GM23338 (cell line): ENCODE measurements at places on chromosomes 13 and 19. TPM values are rescaled to one million over a fixed set of nuclear protein-coding genes. Genes with fewer than 3 reads are reported as not detected.

ZFP82 gene
- total RNA-seq, result 17.1 and 21.2 TPM in 2 replicates

- DNase-seq, result peak; percentile 48
These were observed 521 bp upstream of the NUP58 start for GRCh38 chr13:25300861-25301346.

SYCN gene
- total RNA-seq, result not detected in 2 replicates

TMEM221 gene
- 0.90 and 1.8 TPM in 2 replicates for total RNA-seq

GRCh38 chr13:94291631-94292322, 187.7 kb downstream of the DCT start:
- no peak for DNase-seq

DNA sequence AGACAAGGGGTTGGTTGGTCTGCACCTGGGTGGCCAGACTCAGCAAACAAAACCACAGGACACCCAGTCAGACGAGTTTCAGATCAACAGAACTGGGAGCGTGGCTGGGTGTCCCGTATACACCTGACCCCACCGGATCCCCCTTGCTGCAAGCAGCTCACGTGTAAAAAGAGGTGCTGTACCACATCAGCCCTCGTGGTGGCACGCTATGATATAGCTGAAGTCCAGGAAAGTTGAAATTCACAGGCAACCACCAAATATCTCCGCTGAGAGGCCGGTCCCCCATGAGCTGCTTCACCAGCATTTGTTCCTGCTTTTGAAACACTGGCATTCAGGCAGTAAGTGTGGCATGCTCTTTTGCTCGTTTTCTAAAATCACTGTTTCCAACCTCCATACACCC, 92.3 kb downstream of the TUBA3C start:
- no peak for DNase-seq

GRCh38 chr13:34698945-34699344, 243.1 kb upstream of the NBEA start:
- no peak for DNase-seq

- DNase-seq, result no peak
These were observed 341.1 kb downstream of the ENOX1 start for GRCh38 chr13:43445668-43446067.

GRCh38 chr19:18340990-18341868, 831 bp downstream of the PGPEP1 start:
- DNase-seq, result peak; percentile 47

DNA sequence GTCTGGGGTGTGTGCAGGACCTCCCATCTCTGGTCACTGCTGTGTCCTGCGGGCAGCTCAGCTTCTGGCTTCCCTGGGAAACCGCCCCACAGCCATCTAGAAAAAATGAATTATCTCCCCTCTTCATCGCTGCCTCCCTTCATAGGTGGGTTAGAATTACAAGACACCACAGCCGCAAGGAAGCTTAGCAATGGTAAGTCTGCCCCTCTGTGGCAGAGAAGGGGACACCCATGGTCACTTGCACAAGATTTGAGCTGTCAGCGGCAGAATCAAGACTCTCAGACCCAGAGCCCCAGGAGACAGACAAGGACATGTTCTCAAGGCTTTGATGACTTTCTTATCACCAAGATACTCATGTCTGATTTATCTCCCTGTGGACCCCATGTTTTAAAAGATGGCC, 110.8 kb upstream of the PABPC3 start:
- DNase-seq, result peak; percentile 50

DNA sequence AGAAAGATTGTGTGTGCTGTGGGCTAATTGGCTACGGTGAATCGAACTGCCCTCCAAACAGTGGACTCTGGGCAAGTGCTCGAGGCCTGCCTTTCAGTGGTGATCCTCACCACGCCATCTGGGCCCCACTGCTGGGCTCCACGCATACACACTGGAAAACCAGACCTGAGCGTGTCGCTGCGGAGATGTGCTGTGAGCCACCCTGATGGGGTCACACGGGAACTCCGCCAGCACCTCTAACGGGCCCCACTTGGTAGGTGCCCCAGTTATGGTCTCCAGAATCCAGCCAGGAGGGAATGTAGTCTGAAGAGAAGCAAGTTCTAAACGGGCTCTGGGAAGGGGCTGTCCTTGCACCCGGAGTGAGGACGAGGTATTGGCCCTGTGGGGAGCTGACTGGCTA, 39.3 kb downstream of the C13orf46 start:
- DNase-seq, result no peak

- DNase-seq, result no peak
These were observed 29.3 kb downstream of the WDFY2 start for GRCh38 chr13:51613535-51613934.

CYP2A7 gene
- 4.8 TPM in 1 of 2 replicates, not detected in the other for total RNA-seq

CNFN gene
- 6.7 TPM in 1 of 2 replicates, not detected in the other for total RNA-seq

ZNF93 gene
- total RNA-seq, result 122 and 123 TPM in 2 replicates

GRCh38 chr19:9407827-9408226, 27.5 kb downstream of the ZNF266 start:
- DNase-seq, result no peak

FBXO27 gene
- 3.8 and 6.2 TPM in 2 replicates for total RNA-seq

IGFL1 gene
- not detected in 2 replicates for total RNA-seq

ZNF442 gene
- 1.0 and 3.6 TPM in 2 replicates for total RNA-seq

CAPN12 gene
- 8.0 and 20.5 TPM in 2 replicates for total RNA-seq

- DNase-seq, result no peak
These were observed 25.3 kb upstream of the PTPRS start for GRCh38 chr19:5365905-5366304.

C1QTNF9 gene
- not detected in 2 replicates for total RNA-seq

LMTK3 gene
- total RNA-seq, result 5.7 and 11.8 TPM in 2 replicates
